ENCODE measurements at places on chromosomes 1 and 21.
A peak's percentile ranks its signal among the peaks of the same experiment; 100 is the strongest.

GRCh38 chr1:232533328-232533727 is 96.6 kb downstream of the SIPA1L2 start:
- no peak for DNase-seq

- no peak for DNase-seq
These were observed 161.4 kb upstream of the ARHGEF16 start for GRCh38 chr1:3292868-3293562.

- DNase-seq = peak; percentile 53
These were observed 1.7 kb downstream of the TSPEAR start for GRCh38 chr21:44709426-44710293.

GRCh38 chr21:45374826-45375455 is 30.0 kb upstream of the COL18A1 start:
- peak; percentile 15 for DNase-seq

- DNase-seq = no peak
These were observed 31.4 kb downstream of the STPG1 start for GRCh38 chr1:24382165-24382577.

DNA sequence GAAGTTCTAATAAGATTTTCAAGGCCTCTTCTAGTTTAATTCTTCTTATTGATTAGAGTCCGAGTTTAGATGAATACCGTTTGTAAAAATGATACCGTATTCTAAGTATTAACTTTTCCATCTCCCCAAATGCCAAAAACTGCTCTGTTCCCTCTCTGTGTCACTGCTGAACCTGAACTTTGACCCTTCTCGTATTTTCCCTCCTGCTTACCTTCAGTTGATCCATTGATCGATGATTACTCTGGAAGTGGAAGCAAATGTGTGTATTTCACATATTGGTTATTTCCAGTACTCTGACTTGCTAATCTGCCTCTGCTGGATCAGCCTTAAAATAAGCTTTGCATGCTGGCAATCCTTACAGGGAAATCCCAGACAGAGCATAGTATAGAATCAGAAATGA is 68.5 kb downstream of the KIF1B start:
- DNase-seq = no peak

GRCh38 chr1:52602856-52603600 is 857 bp downstream of the GPX7 start:
- no peak for DNase-seq

DNA sequence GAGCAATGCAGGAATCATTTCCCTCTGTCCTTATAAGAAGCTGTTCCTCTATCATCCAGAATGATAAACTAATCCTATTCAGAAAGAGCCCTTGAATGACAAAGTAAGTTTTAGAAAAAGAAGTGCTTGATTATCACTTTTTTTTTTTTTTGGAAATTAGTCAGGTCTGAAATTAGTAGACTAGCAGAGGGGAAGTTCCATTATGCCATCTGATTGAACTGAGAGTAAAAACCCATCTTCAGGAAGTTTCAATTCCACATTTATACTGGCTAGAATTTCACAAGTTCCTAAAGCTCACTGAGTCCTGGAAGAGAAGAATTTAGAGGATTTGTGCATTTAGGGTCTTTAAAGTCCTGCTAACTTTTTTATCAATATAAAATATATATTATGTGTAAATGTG is 128.8 kb upstream of the COA6 start:
- DNase-seq = no peak

GRCh38 chr1:41093826-41094225 is 72.3 kb upstream of the SLFNL1 start:
- DNase-seq = no peak

DNA sequence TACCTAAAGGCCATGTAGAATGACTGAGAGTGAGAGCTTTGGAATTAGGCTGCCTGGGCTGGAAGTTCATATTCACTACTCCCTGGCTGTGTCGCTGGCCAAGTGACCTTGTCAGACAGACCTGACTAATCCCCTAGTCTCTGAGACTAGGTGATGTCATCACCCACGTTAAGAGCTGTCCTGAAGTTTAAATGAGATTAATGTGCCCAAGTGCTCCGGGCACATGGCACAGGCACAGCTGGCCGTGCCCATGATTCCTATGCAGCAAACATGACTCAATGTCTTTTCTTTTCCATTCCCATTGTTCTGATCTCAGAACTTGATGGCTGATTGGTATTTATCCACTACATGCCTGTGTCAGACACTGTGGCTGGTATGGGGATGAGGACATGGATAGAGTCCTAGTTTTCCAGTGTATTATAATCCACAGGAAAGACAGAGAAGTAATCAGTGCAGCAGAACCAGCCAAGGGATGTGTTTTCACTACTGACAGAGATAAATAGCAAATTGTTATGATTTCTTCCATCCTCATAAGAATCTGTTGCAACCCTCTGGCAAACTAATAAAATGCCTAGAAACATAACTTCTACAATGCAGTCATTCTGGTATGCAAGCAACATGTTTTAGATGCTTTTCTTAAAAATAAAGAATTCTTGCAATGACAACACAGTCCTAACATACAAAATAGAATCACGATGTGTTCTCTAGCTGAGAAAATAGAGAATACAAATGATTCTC is 180.9 kb downstream of the PCP4 start:
- DNase-seq = no peak

GRCh38 chr1:19360843-19361610 is 48.9 kb downstream of the SLC66A1 start:
- peak; percentile 71 for DNase-seq

- no peak for DNase-seq
These were observed 85.6 kb upstream of the ZRANB2 start for GRCh38 chr1:71166178-71167173.

GRCh38 chr1:15777909-15778707 is 19.5 kb downstream of the FBLIM1 start:
- DNase-seq = no peak

DNA sequence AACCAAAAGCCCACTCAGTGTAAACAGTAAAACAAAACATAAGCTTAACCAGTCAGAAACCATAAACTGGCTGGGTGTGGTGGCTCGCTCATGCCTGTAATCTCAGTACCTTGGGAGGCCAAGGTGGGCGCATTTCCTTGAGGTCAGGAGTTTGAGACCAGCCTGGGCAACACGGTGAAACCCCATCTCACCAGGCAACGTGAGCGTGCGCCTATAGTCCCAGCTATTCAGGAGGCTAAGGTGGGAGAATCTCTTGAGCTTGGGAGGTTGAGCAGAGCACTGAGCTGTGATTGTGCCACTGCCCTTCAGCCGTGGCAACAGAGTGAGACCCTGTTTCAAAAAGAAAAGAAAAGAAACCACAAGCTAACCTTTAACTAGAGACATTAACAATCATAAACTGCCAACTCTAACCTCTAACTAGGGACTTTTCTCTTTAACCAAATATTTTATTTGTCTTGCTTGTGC is 13.1 kb upstream of the PRRC2C start:
- no peak for DNase-seq

DNA sequence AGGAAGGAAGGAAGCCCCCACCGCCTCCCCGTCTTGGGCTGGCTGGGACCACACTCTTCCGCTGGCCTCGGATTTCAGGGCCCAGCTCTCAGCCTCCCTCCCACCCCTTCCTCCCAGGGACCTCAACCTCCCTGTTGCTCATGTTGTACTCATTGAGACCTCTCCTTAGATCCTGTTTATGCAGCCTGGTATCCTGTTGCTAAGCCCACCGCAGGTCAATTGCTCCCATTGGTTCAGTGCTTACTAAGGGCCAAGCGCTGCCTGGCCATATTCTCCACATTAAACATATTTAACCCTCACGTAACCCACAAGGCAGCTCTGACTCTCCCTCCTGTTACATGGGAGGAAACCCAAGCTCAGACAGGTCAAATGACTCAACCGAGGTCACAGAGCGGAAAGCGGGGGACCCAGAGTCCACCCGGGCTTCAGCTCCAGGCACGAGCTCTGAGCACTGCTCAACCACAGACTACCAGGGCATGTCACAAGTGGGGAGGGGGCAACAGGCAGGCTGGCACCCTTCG is 23.2 kb upstream of the H6PD start:
- no peak for DNase-seq

DNA sequence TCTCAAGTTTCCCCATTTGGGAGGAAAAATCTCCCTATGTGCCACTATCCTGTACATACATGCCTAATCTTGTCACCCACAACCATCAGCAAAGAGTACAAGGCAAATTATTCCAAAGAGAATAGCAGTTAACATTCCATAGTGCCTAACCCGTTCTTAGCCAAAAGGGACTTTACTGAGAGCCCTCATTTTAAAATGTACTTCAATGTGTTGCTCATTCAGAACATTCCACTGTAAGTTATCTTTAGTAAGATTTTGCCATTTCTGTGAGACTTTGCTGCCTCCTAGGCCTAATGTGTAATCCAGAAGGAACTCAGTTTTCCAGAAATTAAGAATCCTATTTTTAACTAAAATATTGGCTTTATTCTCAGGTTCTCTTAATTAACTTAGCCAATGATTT is 11.3 kb upstream of the MRPL55 start:
- DNase-seq = no peak

GRCh38 chr1:27563591-27564471 is 40.1 kb downstream of the AHDC1 start:
- DNase-seq = peak; percentile 88

Measured in islet precursor cell (in vitro differentiated cells).